Stimulated activated CD8-positive, alpha-beta memory T cell treated with anti-CD3 and anti-CD28 coated beads, Interleukin-4, amount 100 ng/mL, for 1 hour (primary cell): ENCODE measurements at places on chromosomes 2 and 18.

DNA sequence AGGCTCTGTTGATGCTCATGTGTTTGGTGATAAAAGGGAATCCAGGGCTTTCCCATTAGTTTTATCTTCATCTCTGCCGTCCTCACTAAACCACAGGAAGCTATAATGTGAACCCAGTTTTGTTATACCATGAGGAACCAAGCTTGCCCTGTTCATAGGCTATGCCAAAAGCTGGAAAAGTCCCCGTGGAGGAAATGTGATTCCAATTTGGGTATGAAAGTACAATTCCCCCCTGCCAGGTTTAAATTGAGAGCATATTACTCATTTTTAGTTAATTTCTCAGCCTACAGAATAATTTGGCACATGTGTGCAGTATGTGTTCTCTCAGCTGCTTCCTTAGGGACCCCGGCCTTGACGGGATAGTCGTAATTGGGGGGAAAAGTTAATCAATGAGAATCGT, 327.4 kb downstream of the RND3 start:
- no peak for DNase-seq

DNA sequence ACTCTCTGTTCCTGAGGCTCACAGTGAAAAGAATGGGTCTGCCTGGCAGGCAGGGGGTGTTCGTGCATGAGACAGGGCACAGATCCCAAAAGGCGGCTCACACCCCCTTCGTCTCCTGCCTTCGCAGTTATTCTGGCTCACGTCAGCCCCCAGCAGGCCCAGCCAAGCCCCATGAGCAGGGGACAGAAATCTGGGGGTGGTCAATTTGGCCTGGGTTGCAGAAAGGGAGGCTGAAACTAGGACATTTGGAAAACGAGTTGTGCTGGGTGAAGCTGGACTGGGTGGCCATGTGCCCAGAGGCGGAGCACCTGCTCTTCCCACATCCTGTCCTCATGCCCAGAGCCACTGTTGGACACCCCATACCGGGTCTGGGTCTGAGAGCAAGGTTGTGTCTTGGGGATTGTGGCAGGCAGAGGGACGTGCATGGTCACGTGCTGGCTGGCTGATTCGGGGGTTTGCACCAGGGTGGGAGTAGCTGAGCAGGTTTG, 99.0 kb upstream of the MCFD2 start:
- no peak for DNase-seq

- DNase-seq: peak; percentile 43
These were observed 24.9 kb downstream of the BIN1 start for GRCh38 chr2:127081826-127082633.

DNA sequence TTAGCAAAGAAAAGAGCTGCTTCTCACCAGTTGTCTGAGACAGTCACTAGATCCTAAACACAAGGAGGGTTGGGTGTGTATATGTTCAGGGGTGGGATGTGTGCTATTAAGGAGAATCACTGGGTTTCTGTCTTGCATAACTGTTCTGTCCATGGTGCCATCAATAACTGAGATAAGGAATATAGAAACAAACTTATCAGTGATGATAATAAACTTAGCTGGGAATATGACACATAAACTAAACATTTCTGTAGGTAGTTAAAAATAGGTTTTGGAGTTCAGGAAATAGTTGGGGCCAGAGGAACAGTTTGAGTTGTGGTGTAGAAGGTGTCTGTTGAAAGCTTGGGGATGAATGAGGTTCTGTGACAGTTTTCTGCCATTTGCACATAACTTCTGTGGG, 17.4 kb downstream of the NAPG start:
- DNase-seq: no peak

GRCh38 chr2:178529194-178529593, 48.9 kb downstream of the PLEKHA3 start:
- DNase-seq: no peak

DNA sequence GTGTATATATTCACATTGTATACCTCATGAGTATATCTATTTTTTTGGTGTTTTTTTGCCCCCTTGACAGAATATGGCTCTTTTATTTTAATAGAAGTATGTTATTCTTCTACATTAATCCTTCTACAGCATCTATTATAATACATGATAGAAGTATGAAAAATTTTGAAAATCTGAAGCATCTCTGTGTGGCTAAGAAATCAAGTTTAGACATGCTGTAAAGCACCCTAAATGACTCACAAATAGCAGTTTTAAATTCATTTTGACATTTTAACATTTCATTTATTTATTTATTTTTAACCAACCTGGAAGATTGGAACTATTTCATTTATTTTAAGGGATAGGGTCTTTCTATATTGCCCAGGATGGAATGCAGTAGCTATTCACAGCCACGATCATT, 33.8 kb upstream of the ROCK1 start:
- no peak for DNase-seq

DNA sequence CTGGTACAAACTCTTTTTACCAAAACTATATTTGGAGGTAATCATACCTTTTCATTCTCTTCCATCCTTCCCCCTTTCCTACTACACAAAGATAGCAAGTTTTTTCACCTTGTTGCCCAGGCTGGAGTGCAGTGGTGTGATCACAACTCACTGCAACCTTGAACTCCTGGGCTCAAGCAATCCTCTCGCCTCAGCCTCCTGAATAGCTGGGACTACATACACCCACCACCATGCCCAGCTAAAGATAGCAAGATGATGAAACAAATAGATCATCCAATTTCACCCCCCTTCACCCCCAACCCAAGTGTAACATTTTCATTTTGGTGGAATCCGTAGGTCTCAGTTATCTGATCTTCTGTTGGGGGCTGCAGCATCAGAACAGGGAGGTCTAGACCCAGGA, 4.5 kb upstream of the STK11IP start:
- no peak for DNase-seq

- DNase-seq: peak; percentile 33
These were observed 15.4 kb downstream of the HK2 start for GRCh38 chr2:74849228-74849892.
